ELR (cell line): ENCODE measurements at places on chromosomes 6 and 20.

DNA sequence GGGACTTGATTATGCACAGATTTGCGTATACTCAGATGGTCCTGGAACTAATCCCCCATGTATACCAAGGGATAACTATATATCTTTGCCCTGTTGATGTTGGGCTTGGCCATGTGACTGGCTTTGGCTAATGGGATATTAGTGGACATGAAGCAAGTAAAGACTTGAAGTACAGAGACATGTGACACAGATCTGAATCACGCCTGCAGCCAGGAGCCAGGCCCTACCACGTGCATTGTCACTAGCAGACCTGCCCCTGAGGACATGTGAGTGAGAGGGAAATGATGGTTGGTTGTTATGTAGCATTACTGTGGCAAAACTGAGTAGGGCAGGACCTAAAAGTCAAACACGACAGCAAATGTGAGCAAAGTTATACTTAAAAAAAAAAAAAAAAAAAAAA is 155.7 kb downstream of the AKAP7 start:
- DNase-seq = peak; percentile 3

DNA sequence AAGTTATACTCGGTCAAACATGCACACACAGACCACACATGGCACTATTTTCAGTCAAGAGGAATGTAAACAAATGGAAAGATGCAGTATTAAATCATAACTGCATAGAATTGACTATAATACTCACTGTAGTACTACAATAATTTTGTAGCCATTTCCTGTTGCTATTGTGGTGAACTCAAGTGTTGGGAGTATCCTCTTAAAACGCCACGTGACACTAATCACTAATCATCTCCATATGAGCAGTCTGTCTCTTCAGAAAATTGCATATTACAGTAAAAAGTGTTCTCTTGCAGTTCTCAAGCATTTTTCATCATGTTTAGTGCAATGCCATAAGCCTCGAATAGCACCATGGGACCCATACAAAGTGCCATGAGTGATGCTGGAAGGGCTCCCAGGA is 258.7 kb upstream of the ID4 start:
- no peak for DNase-seq

GRCh38 chr20:20220134-20220533 is 147.8 kb upstream of the INSM1 start:
- DNase-seq = no peak

DNA sequence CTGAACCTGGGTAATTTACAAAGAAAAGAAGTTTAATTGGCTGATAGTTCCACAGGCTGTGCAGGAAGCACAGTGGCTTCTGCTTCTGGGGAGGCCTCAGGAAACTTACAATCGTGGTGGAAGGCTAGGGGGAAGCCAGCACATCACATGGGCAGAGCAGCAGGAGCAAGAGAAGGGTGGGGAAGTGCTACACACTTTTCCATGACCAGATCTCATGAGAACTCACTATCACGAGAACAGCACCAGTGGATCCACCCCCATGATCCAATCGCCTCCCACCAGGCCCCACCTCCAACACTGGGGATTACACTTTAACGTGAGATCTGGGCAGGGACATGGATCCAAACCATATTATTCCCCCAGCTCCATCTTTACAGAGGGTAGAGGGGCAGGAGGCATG is 166.4 kb downstream of the NFATC2 start:
- DNase-seq = no peak

- DNase-seq = no peak
Observed at GRCh38 chr6:56984361-56984760, 29.5 kb downstream of the BEND6 start.

DNA sequence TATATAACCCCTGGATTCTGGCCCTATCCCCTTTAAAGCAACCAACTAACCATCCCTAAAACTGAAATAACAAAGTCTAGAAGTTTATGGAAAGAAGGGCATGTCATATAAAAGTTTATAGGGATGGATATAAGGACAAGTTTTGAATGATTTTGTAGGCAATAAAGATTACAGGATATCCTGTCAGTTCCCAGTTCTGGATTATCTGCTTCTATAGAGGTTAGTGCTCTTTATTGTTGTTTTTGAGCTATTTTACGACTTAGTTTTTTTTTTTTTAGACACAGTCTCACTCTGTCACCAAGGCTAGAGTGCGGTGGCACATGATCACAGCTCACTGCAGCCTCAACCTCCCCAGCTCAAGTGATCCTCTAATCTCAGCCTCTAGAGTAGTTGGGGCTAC is 48.3 kb downstream of the ZFP64 start:
- no peak for DNase-seq

DNA sequence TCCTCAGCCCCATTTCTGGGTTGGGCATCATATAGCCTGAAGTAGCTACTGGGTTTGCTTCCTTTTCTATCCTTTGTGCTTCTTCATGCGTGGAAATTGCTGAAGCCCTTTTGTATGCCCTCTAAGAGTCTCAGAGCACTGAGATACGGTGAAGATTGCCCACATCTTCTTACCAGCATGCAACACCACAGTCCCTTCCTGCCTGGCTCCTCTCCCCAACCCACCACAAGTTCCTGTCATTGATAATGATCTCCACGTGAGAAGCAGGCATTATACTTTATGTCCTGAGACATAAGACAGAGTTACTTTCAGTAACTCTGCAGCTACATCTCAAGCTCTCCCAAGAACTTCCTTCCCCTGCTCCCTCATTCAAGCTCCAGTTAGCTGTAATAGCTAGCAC is 15.8 kb upstream of the PLCB4 start:
- peak; percentile 32 for DNase-seq

DNA sequence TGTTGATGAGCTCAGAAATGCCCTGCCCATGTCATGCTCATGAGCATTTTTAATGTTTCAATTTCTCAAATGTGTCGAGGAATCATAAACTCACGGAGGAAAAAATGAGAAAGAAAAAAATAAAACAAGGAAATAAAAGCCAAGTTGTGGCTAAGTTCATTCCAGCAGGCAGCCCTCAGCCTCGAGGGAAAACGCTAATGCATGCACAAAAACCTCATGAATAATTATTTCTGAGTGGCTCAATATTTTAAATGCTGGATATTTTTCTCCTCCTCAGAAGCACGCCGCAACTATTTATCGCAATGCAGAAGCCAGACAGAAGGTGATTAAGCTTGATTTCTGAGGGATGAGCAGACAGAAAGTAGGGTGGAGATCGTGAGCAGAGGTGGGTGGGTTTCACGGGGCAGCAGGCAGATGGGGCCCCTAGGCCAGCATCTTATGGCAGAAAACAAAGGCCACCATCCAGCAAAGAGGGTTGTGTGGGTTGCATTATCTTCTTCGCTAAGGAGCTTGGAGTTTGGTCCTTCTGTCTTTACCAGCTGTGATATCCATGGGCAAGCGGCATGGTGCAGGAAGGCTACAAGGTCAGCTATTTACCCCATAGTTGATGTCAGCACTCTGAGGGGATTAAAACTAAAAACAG is 151.5 kb upstream of the LRFN2 start:
- no peak for DNase-seq

DNA sequence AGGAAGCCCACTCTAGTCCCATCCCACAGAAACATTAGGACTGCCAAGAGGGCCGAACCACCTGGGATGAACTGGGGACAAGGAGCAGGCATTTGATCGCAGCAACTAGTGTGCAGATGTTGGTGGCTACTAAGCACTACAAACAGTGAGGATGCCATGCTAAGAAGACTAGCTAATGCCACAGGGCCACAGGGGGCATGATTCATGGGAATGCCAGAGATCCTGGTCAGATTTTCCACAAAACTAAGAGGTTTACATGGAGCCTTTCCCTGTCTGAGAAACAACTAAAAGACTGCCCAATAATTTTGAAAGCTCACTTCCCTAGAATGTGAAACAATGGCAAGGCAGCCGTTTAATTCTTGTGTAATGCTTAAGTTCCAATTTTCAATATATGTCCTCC is 375.9 kb upstream of the PTCHD4 start:
- no peak for DNase-seq

- no peak for DNase-seq
Observed at GRCh38 chr20:25006431-25007167, 14.0 kb upstream of the APMAP start.

GRCh38 chr6:11153447-11153846 is 41.9 kb upstream of the ERVFRD-1 start:
- DNase-seq = no peak

- DNase-seq = peak; percentile 76
Observed at GRCh38 chr6:26536571-26537159, 1.5 kb upstream of the HMGN4 start.

DNA sequence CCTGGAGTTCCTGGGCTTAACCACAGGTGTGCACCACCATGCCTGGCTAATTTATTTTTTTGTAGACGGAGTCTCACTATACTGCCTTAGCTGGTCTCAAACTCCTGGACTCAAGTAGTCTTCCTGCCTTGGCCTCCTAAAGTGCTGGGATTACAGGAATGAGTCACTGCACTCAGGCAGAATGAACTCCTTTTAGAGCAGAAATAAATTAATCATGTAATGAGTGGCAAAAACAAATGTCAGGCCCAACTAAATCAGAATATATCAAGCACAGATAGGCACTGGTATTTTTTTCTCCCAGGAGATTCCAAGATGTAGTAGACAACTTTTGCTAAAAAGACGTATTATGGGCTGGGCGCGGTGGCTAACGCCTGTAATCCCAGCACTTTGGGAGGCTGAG is 2.6 kb downstream of the RPS10 start:
- peak; percentile 60 for DNase-seq

GRCh38 chr6:33812669-33813068 is 8.9 kb upstream of the MLN start:
- peak; percentile 65 for DNase-seq
